Hematopoietic multipotent progenitor cell treated with erythropoietin and hydrocortisone succinate and interleukin-3 and kit ligand, for 6 days (in vitro differentiated cells): ENCODE measurements at places on chromosomes 16 and 17.

DNA sequence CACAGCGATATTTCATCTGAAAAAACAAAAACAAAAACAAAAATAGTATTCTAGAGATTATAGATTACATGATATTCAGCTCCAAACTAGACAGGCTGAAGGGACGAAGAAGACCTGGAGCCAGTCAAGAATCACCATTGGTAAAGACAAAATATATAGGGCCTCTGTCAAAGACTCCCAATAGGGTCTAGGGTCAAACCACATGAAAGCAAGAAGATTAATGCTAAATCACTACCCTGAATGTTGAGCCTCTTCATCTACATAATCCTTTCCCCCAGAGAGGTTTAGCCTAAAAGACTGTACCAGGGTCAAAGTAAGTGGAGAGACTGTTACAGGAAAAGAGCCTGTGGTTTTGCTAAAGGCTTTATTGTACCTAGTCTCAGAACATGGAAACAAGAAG lies 10.8 kb upstream of the NME1 start:
- no peak for DNase-seq

GRCh38 chr16:29757950-29758466 lies 12.2 kb upstream of the C16orf54 start:
- no peak for DNase-seq

- DNase-seq: peak; percentile 78
Observed at GRCh38 chr17:7558544-7559319, at the start of gene TNFSF13. Gene TNFSF13, plus strand, starts transcription at chr17:7558750. Its CDS starts 290 bp downstream, at chr17:7559040.

DNA sequence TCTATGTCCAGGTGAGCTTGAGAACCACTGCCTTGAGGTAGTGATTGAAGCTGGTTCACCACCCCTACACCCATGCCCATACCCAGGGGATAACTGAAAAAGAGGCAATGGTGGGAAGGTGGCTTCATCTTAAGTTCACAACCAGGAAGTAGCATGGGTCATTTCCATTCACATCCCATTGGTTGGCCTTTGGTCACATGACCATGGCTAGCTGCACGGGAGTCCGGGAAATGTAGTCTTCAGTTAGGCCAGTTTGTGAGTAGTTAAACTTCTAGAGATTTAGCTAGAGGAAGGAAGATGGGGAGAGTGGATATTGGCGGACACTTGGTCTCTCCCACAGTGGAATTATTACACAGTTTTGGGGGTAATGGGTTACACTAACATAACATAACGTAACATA lies 92.9 kb downstream of the RGS9 start:
- peak; percentile 13 for DNase-seq

- no peak for DNase-seq
Observed at GRCh38 chr16:77295896-77296295, 96.7 kb downstream of the SYCE1L start.

DNA sequence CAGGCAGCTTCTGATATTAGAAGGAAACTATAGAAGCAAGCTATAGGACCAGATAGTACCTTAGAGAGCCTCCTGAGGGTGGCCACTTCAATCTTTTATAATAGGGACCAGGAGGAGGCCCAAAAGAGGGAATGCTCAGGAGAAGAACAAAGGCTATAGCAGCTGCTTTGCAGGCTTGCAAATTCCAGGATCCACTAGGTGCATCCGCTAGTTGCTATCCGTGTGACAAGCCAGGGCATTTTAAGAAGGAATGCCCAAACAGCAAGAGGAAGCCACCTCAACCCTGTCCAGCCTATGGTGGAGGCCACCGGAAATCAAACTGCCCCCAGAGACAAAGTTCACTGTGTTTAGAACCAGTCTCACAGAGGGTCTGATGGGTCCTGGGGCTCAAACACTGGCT lies 192.6 kb upstream of the KIF2B start:
- DNase-seq: no peak

- DNase-seq: no peak
Observed at GRCh38 chr17:50111673-50112655, 16.8 kb downstream of the PDK2 start.

- peak; percentile 85 for DNase-seq
Observed at GRCh38 chr17:48374650-48375230, 55.3 kb downstream of the SKAP1 start.

GRCh38 chr16:29920288-29921033 lies 5.6 kb downstream of the KCTD13 start:
- no peak for DNase-seq

GRCh38 chr16:24526701-24527495 lies 12.5 kb upstream of the RBBP6 start:
- no peak for DNase-seq

DNA sequence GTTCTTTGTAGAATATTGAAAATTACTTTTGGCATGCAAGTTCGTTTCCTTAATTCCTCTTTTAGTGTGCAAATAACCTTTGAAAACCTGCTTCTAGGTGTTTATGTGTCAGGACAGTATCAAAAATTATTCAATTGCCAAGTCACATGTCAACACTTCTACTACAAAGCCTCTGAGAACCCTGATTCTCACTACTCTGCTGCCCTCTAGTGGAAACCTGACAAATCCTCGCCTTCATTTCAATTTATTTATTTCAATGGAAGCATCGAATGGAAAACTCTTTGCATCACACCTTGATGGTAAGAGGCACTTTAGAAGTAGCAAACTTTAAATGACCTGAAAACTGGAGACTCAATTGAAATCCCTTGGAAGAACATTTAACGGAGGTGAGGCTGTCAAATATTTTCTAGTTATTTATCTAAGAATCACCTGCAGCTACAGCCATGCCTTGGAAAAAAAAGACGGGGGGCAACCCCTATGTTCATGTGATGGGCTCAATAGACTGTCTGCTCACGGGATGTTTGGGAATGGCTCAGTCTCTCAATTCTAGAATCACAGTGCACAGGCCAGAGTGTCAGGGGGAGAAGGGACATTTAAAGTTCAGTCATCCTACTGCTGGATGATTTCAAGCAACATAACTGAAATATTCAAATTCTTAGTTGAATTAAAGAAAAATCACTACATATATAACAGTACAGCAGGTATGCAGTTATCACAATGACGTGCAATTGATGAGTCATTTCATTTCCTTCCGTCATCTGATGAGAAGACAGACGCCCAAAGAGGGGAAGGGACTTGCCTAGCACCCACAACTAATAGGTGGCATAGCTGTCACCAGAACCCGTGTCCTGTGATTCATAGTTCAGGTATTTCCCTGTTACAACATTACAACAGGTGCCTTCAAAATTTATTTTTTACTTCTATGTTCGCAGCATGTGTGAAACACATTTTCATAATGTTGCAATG lies 563.9 kb downstream of the TOX3 start:
- DNase-seq: peak; percentile 88

- no peak for DNase-seq
Observed at GRCh38 chr17:18326039-18326438, 10.9 kb downstream of the SMCR8 start.

GRCh38 chr17:72719578-72720493 lies 372.7 kb downstream of the SLC39A11 start:
- DNase-seq: peak; percentile 69

GRCh38 chr16:75913958-75914357 lies 187.7 kb upstream of the CPHXL start:
- peak; percentile 1 for DNase-seq
